Hypothalamus (tissue), 51 donors: ENCODE measurements at places on chromosomes 6 and 20.

GRCh38 chr6:157711060-157711459 lies 112.0 kb upstream of the SNX9 start:
- no peak for DNase-seq

GRCh38 chr20:13333036-13333435 lies 112.0 kb downstream of the ISM1 start:
- no peak for DNase-seq

DNA sequence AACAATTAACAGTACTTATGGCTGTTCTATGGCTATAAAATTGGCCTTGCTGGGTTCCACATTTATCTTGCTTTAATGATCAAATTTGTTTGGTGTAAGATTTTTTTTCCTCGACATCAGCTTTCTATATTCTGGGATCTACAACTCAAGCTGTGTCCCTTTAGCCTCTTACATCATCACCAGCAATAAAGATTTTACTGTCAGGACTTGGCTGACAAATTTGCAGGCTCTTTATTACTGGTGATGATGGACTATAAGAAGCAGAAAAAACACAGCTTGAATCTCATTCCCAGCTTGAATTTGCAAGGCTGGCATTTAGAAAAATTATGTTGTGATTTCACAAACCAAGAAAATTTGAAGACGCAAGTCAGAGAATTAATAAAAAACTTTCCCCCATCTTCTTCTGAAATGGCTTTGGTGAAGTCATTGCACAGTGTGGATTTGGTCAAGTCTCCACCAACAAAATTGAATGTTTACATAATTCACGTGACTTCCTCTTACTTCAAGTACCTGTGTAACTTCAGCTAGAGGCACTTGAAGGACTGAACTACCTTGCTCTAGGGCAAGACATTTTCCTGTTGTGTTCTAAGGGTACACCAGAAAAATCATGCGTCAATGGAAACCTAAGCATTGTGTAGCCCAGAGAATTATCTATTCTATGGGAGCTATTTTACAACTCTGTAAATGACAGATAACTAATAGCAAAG lies 175.0 kb downstream of the CBLN4 start:
- DNase-seq: no peak

DNA sequence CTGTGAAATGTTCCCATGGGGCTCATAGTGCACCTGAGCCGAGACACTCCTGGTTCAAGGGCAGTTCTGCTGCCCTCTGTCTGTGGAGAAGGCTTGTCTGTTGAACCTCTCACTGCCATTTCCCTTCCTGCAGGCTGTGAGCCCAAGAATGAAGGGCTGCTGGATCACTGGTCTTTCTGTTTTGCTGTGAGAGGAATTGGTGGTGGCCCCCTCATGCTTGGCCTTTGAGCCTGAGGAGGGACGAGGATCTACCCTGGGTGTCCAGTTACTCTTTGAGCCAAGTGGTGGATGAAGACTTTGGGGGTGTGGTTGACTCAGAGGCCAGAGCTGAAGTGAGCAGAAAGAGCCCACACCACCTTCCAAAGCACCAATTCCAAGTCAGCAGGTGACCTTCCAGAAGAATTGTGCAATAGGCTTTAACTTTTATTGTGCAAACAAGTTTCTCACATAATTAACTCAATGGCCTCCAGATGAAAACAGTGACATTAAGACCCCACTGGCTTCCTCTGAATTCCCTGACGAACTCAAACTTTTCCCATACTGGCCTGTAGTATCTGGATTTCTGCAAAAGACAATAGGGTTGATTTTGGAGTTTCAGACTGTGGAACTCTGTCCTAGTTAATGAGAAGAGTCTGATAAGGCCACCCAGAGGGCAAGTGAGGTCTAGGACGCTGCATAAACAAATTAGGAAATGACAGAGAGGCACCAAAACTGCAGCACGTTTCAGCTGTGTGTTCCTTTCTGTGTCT lies 101.5 kb downstream of the PHACTR3 start:
- no peak for DNase-seq

GRCh38 chr6:113860181-113860955 lies 3.2 kb downstream of the MARCKS start:
- DNase-seq: peak; percentile 18

DNA sequence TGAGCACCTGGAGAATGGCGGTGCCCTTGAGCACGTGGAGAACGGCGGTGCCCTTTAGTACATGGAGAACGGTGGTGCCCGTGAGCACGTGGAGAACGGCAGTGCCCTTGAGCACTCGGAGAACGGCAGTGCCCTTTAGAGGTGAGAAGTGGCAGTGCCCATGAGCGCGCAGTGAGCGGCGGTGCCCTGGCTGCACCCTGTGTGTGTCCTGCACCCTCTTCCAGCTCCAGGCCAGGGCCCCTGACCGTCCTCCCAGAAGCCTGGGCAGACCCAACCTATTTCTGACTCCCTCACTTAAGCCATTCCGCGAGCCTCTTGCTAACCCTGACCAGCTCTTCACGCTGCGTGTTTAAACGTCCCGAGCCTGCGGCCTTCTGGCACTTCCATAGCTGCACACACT lies 151.3 kb downstream of the DLL1 start:
- DNase-seq: no peak

- DNase-seq: no peak
Observed at GRCh38 chr6:155580904-155581303, 125.3 kb upstream of the NOX3 start.

- DNase-seq: no peak
Observed at GRCh38 chr6:160239929-160240690, 18.5 kb downstream of the SLC22A2 start.

- DNase-seq: no peak
Observed at GRCh38 chr20:19566226-19566945, 191.7 kb upstream of the RIN2 start.

- no peak for DNase-seq
Observed at GRCh38 chr20:5807431-5807830, 57.2 kb downstream of the SHLD1 start.

- DNase-seq: no peak
Observed at GRCh38 chr6:45898941-45899682, 116.5 kb downstream of the CLIC5 start.

GRCh38 chr20:19673575-19673974 lies 84.5 kb upstream of the RIN2 start:
- no peak for DNase-seq

DNA sequence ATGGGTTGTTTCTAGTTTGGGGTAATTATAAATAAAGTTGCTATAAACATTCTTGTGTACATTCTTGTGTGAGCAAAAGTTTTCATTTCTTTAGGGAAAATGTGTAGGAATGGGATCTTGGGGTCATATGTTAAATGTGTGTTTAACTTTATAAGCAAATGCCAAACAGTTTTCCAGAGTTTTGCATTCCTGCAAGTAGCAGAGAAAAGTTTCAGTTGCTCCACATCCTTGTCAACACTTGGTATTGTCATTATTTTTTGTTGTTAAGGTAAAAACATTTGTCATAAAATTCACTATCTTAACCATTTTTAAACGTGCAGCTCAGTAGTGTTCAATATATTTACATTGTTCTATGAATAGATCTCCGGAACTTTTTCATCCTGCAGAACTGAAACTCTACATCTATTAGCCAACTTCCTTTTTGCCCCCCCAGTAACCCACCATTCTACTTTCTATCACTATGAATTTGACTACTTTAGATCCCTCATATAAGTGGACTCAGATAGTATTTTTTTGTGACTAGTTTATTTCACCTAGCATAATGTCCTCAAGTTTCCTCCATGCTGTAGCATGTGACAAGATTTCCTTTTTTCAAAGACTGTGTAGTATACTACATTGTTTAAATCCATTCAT lies 48.4 kb downstream of the PHACTR2 start:
- no peak for DNase-seq

DNA sequence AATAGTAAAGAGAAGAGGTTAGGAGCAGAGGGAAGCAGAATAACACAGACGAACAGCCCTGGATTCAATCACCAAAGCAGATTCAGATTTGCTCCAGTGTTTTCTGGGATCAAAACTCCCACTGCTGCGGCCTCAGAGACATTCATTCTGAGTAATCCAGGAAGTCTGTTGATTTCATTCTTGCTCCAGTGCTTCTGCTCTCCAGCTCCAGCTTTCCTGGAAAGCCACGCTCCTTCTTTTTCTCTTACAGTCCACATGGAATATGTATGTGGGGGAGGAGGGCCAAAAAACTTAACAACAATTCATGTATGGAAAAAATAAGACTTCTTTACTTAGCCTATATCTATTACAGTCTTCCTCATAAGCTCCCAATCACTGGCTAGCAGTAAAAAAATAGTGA lies 26.4 kb upstream of the UST start:
- DNase-seq: no peak

- no peak for DNase-seq
Observed at GRCh38 chr6:26533532-26533931, 4.6 kb upstream of the HMGN4 start.

GRCh38 chr6:120478650-120479049 lies 855.6 kb downstream of the TBC1D32 start:
- DNase-seq: no peak

DNA sequence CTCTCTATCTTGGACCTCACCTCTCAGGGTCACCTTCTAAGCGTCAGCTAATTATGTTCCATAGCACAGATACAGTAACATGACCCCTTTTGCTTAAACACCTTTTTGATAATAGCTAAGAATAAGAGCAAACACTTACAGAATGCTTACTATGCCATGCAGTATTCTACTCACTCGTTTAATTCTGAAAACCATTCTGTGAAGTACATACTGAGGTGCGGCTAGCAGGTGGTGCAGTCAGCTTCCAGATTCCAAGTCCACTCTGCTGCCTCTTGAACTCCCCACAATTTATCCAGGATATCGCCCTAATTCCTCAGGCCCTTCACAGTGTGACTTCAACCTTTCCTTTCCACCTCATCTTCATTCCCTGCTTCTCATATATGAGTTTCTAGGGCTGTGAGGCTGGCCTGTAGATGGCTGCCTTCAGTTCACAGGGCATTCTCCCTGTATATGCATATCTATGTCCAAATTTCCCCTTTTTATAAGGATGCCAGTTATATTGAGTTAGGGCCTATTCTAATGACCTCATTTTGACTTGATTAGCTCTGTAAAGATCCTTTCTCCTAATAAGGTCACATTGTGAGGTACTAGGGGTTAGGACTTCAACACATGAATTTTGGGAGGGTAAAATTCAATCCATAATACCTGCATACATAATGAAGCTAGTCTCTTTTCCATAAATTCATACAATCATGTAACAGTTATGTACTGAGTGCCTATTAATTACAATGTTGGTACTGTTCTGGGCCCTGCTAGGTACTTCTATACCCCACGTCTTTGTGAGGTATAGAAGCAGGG lies 130.1 kb downstream of the PDSS2 start:
- no peak for DNase-seq

DNA sequence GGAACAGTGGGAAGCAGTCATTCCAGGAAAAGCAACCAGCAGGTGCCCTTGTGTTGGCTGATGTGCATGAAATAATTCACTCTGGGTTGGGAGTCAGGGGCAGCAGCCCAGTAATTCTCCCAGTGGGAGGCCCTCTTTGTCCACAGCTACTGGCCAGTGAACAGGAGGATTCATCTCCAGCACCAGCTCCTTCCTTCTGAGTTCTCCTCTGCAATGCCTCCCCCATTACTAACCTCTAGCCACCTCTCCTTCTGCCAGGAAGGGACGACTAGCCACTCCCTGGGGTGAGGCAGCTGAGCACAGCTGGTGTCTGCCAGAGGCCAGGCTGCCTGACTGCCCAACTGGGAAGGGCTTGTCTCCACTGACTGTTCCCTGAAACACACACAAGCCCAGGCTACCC lies 12.5 kb upstream of the R3HDML start:
- DNase-seq: no peak

DNA sequence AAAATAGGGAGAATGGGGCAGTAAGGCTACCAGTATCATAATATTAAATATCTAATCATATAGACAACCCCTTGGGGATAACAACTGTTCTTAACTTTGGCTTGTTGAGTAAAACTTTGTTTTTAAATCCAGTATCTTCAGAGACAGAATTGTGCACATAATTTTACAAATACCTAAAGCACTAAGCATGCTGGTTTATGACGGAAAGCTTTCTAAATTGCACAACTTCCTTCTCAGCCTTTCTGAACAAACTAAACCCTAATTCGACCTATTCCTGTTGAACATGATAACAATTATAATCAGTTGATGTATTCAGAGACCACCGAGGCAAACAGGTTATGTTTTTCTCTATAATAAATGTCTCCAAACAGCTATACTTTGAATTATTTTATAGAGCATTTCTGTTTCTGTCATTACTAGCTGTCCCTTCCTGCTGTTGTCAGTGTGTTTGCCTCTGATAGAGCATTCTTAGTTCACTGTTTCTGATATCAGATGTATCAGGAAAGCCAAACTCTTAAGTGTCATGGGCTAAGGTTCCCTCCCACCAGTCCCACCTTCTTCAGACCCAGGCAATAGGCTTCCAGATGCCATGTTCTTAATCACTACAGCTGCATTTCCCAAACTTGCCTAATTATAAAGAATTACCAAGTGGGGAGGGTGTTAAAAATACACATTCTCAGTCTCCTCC lies 8.7 kb downstream of the ZHX3 start:
- no peak for DNase-seq

- DNase-seq: peak; percentile 77
Observed at GRCh38 chr6:125789576-125790357, 993 bp upstream of the NCOA7 start.

DNA sequence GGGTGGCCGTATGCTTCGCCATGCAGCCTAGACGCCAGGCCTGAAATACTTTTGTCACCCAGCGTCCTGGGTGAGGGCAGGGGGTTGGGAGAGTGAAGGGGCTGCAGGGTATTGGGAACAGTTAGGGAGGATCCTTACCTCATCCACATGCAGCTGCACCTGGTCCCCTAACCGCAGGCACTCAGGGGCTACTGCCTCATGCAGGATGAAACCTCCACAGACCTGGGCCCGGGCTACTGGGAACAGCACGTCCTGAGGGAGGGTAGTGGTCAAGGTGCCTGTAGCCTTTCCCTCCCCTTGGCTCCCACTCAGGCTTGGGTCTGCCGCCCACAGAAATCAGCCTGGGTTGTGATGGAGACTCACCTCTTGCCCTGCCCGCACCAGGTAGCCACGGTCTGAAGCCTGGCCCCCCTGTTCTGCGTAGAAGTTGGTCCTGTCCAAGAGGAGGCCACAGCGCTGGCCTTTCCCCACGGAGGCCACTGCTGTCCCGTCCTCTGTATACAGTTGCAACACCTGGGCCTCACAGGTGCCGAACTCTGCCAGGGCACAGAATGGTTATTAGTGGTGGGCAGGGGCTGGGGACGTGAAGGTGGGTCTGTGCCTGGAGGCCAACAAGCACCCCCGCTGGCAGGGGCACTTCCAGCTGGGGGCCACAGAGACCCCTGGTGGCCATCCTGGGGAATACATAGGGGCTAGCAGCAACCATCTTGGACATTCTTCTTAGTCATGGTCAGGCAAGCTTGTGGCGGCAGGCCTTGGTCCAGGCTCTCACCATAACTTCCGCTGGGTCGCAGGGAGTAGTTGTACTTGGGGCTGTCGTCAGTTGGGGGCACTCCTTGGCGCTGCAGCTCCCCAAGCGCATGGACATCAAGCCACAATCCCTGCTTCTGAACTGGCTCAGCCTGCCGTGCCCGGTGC lies 8.6 kb downstream of the AARS2 start:
- no peak for DNase-seq

GRCh38 chr6:85703406-85703805 lies 60.7 kb upstream of the SYNCRIP start:
- no peak for DNase-seq

DNA sequence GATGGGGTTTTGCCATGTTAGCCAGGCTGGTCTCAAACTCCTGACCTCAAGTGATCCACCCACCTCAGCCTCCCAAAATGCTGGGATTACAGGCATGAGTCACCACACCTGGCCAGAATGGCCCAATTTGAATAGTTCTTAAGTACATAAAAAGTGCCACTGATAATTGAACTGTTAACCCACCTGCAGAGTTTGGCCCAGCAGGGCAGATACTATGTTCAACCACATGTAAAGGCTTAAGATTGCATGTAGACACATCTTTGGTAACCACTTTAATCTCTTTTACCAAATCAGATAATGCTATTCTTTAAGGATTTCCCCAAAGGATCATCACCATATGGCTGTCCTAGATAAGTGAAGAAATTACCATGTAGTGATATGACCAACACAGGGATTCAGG lies 21.3 kb upstream of the SGK1 start:
- DNase-seq: no peak
